Occipital lobe (tissue), 3 donors: ENCODE measurements at places on chromosomes 2 and 18. TPM values are rescaled to one million over a fixed set of nuclear protein-coding genes. Genes with fewer than 3 reads are reported as not detected.

DNA sequence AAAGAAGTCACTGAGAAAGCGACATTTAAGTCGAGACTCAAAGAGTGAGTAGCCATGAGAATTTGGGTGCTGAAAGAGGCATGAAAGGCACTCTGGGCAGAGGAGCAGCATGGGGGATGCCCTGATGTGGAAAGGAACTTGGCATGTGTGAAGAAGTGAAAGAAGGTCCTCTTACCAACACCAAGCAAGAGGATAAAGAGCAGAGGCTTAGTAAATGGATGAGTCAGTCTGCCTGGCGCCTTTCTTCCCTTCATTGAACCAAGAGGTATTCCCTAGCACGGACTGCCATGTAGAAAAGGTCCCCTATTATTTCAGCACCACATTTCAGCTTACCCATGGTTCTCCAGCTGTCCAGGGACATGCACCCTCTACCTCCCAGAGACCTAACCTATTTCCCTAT is 221.1 kb upstream of the NRP2 start:
- no peak for DNase-seq

- no peak for DNase-seq
Measured at GRCh38 chr2:173658946-173659371, 304.3 kb downstream of the CDCA7 start.

DNA sequence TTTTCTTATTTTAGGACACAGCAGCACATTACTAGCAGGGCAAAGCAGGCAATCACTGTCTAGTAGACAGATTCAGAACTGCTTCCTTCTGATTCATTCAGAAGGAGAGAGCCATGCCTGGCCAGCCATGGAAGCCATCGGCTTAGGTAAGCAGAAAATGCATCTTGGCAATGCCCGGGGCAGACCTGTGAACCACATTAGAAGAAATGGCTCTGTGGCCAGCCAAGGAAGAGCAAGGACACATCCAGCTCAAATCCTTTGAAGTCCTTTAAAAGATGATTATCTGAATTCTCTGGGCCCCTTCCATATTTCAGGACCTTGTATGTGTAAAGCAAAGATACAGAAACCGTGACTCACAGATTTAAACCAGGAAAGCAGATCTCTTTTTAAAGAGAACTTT is 227.4 kb downstream of the PID1 start:
- DNase-seq, result no peak

DNA sequence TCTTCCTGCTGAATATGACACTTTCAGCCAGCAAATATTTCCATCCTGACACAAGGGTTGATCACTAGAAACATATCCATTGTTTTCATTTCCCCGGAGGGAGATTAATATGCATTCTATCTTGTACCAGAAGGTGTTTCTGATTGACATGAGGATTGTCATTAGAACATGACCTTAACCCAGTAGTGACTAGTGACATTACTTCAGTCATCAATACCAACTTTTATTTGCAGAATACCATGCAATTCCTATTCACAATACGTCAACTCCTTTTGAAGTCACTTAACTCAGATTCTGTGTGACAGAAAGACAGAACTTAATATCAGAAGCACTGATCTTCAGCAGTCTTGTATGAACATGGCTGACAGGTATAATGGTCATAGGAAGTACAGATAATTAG is 1108.9 kb upstream of the CRIM1 start:
- no peak for DNase-seq

- peak; percentile 4 for DNase-seq
Measured at GRCh38 chr2:67650291-67651133, 253.4 kb downstream of the ETAA1 start.

- no peak for DNase-seq
Measured at GRCh38 chr2:104286841-104287240, 567.1 kb upstream of the POU3F3 start.

- DNase-seq, result no peak
Measured at GRCh38 chr2:230949966-230950873, 25.2 kb upstream of the GPR55 start.

- no peak for DNase-seq
Measured at GRCh38 chr2:70984576-70985282, 6.3 kb downstream of the ANKRD53 start.

- no peak for DNase-seq
Measured at GRCh38 chr2:232567721-232568120, 17.2 kb downstream of the EIF4E2 start.

- no peak for DNase-seq
Measured at GRCh38 chr2:106523976-106524665, 37.0 kb downstream of the CD8B2 start.

DNA sequence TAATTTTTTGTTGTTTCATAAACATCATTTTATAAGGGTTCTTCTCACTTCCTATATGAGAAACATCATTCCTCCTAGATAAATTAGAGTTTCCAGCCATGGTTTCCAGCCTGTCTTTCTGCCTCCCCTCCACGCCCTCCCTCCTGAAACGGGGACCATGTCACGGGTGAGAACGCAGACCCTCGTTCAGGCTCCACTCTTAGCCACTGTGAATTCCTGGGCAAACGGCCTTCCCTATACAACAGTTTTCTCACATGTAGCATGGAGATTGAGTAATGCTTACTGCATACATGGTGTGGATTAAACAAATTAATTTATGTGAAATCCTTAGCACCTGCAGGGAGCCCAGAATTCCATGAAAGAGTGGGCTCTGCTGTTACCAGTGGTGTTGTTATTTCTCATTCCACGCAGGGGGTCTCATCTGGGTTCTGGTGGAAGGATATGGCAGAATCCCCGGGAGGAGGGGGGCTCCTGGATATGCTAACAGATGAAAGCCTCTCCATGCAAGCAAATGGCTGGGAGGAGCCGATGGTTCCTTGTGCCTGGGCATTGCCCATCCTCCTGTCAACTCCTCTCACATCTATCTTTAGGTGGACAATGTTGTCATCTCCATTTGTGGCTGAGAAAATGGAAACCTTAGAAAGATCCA is 54.0 kb upstream of the TWIST2 start:
- no peak for DNase-seq

DNA sequence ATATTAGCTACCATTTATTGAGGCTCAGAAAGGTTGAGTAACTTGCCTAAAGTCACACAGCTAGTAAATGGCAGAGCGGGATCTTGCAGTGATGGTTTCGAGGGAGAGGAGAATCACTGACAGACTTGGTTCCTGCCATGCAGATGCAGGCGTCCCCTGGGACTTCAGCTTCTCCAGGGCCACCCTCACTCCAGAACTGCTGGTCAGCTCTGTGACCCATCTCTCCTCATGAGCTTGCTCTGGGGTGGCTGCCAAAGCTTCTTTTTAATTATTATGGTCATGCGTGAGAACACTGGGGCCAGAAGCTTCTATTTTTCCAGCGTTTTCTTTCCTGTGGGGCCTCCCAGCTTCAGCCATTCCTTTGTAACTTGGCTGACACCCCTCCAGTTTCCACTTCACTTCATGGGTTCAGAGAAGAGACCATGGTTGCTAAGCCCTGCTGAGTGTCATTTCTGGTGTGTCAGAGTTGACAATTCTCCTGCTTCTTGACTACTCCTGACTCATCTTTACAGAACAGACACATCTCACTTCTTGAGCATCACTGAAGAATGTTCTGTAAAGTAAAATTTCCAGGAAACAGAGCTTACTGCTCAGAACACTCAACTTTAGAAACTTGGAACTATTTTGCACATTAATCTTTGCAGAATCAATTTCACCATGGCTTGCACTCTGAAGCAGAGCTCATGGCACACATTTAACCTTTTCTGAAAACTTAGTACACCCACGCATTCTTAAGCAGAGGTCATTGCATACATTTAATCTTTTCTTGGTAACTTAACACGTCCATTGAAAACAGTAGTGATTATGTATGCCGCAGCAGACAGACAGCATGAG is 70.4 kb downstream of the IL1R2 start:
- no peak for DNase-seq

DNA sequence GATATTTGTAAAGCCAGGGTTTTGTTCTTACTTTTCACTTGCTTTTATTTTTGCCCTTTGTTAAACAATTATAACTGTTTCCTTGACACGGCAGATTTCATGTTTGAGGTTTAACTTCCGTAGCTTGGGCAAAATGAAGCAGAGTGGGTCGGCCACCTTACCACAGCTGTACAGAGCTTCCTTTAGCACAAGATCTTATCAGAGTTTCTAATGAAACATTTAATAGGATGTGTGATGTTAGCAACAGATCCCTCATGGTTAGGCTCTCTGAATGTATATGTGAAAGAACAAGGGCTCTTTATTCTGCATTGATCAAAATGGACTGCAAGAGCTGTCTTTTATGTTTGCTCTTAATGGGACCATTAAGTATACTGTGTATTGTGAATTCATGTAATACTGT is 22.3 kb downstream of the RNF125 start:
- DNase-seq, result no peak

DNA sequence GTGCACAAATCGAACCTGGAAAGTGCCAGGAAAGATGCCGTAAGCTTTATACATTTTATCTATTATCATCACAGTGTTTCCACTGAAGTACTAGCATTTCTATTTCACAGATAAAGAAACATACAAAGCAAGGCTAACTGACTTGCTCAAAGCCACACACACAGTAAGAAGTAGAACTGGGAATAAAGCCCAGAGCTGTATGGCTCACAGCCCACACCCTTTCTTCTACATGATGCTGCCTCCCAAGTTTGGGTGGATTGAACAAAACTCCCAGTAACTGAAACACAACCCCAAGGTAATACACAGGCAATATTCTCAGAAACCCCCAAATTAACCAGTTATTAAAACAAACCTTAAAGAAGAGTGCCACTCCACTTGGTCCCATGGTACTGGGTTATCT is 11.2 kb downstream of the SAP130 start:
- no peak for DNase-seq

DNA sequence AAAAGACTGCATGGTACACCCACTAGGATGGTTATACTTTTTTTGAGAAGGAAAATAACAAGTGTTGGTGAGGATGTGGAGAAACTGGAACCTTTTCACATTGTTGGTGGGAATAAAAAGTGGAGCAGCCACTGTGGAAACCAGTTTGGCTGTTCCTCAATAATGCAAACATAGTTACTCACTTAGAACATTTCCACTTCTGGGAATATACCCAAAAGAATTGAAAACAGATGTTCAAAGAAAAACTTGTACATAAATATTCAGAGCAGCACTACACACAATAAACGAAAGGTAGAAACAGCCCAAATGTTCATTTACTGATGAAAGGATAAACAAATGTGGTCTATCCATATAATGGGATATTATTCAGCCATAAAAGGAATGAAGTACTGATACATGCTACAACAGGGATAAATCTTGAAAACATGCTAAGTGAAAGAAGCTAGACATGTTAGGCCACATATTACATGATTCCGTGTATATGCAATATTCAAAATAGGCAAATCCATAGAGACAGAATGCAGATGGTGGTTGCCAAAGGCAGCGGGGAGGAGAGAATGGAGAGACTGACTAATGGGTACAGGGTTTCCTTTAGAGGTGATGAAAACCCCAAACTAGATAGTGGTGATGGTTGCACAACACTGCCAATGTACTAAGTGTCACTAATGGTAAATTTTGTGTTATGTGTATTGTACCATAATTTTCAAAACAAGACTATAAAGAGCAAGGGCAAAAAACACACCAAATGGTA is 20.9 kb upstream of the LMAN1 start:
- DNase-seq, result no peak

DNA sequence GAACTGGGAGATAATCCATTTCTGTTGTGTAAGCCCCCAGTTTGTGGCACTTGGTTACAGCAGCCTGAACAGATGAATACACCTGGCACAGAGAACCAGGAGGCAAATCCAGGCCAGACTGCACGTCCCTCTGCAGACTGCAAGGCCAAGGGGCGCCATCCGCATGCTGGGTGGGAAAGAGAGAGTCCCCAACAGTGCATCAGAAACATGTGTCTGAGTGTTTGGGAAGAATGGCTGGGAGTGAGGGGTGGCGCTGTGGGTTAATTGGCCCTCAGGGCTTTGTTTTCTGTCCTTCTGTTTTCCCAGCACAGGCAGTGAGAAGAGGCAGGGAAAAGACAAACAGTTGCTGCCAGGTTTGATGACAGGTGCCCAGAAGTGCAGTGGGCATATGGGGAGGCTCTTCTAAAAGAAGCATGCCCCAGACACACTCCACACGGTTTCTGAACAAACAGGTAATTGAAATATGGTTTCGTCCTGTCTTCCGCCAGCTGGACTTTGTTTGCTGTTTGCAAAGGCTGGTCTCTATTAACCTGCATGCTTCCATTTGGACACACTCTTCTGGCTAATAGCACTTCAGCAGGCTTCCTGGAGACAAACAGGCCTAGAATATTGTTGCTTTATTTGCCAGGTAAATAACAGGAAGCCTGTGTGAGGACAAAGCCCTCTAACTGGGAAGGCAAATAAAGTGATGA is 43.4 kb upstream of the SEC11C start:
- DNase-seq, result no peak

- DNase-seq, result no peak
Measured at GRCh38 chr2:50746526-50746925, 285.4 kb downstream of the NRXN1 start.

DNA sequence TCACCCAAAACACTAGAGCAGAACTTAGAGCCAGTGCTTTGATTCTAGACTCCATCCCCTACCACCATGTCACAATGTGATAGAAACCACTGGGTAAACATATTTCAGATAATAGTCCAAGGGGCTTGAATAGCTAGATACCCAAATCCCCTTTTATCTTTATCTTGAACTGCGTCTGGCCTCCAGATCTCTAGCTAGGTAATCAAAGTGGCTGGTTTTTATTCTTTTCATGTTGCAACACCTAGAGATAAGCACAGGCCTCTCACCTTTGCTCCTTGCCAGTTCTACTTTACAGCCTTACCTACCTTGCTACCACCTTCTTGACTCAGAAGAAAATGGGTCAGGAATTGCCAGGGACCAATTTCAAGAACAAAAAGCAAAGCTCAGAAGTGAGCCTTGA is 171.2 kb downstream of the C1D start:
- no peak for DNase-seq

DNA sequence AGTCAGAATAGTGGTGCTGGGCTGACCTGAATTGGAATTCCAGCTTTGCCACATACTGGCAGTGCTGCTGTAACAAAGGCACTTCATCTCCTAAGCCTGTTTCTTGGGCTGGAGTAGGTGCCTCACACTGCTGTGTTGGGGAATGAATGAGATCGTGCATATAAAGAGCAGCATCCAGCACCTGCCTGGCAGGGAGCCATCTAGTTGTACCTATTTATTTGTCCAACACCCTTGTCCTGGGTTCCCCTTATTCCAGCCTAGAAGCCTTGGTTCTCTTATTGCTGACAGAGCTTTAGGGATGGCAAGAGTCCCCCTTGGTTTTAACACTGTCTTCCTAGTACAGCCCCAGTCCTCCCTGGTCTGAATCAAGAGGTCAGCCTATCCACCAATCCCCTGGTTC is 275.3 kb upstream of the RAB12 start:
- DNase-seq, result no peak

The RUFY4 gene
- 0.78 TPM for total RNA-seq

The KANSL3 gene
- 32.1 TPM for total RNA-seq

The MYCN gene
- 75.5 TPM for total RNA-seq

The MAP2 gene
- total RNA-seq, result 681 TPM

The CNGA3 gene
- 4.4 TPM for total RNA-seq

The PXDN gene
- total RNA-seq, result 35.6 TPM

The CDH19 gene
- total RNA-seq, result under 0.01 TPM

The C2orf81 gene
- 0.62 TPM for total RNA-seq

The UGT1A10 gene
- total RNA-seq, result not detected

The CYP26B1 gene
- 3.1 TPM for total RNA-seq

The KLHL41 gene
- 4.1 TPM for total RNA-seq

The TMEM198 gene
- total RNA-seq, result 14.0 TPM

The TPO gene
- total RNA-seq, result not detected

The SPAST gene
- total RNA-seq, result 240 TPM
